ENCODE measurements at places on chromosomes 5 and 9.

GRCh38 chr5:136032564-136032963 is 3.8 kb downstream of the TGFBI start:
- DNase-seq = no peak

- no peak for DNase-seq
Measured at GRCh38 chr5:159097784-159098602, 1.7 kb downstream of the EBF1 start.

- no peak for DNase-seq
Measured at GRCh38 chr5:138762110-138762509, 8.9 kb downstream of the CTNNA1 start.

DNA sequence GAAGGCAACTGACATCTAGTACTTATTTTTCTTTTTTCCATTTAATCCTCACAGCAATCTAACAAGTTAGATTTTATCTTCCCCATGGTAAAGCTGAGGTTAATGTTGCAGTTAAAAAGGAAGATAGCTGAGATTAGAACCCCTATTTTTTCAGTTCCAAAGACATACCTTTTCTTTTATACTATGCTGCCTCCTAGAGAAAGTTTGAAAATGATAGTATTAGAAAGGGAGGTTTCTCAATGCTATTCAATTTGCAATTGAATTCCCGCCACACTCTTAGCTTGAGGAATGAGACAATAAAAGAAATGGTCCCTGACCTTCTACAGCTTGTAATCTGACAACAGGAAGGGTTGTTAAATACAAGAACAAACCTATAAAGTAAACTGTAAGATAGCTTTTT is 195.9 kb upstream of the TRIM32 start:
- no peak for DNase-seq

DNA sequence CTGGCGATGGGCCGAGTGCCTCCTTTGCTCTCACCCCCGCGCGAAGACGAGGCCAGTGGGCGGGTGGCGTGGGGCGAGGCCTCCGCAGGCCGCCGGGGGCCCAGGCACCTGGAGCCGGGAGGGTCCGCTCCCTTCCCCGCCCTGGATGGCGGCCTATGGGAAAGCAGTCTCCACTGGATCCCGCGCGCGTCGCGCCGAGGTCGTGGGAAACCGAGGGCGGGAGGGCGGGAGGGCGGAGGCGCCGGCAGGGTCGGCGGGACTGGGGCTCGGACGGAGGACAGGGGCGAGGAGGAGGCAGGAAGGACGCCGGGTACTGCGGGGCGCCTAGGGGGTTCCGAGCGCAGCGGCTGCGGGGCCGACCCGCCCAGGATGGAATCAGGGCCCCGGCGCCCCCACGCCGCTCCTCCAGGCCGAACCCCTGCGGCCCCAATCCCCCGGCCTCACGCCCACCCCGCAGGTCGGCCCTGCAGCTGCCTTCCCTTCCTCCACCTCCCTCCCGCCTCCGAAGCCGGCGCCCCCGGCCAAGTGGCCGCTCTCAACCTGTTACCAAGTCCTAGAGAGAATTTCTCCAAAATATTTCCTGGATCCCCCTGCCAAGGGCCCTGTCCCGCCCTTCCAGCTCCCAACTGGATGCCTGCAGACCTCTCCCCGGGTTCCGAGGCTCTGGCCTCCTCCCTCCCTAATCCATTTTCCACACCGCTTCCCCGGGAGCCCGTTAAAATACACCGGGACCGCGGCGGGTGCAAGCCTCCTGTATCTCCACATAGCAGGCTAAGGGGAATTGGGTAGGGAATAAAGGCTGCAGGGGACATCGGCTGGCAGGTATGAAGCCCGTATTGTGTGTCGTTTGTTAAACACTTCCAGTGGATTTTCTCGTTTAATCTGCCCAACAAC is 146.3 kb downstream of the ERCC6L2 start:
- DNase-seq = no peak

All from activated CD8-positive, alpha-beta memory T cell treated with anti-CD3 and anti-CD28 coated beads for 1 hour (primary cell).